ENCODE measurements at places on chromosomes 1 and 21.
A peak's percentile ranks its signal among the peaks of the same experiment; 100 is the strongest.

GRCh38 chr1:19892129-19892528 is 9.9 kb downstream of the OTUD3 start:
- DNase-seq = no peak

GRCh38 chr1:228095161-228095560 is 8.0 kb downstream of the C1orf35 start:
- no peak for DNase-seq

DNA sequence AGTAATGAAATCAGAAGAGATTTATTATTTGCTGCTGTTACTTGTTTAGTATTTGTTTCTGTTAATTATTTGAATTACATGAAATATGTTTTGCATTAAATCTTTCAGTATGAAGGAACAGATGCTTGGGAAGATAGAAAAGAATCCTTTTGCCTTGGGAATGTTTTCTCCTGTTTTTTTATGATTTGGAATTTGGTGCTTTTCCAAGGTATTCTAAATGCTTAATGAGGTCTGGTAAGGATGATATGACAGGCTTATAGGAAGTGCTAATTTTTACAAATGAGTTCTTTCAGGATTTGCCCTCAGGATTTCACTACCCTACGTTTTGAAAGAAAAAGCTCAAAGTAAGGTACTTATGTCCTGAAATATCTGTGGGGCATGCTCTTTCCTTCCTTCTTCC is 25.6 kb upstream of the ST6GALNAC3 start:
- no peak for DNase-seq

- no peak for DNase-seq
Measured at GRCh38 chr21:42819861-42820615, 59.3 kb downstream of the WDR4 start.

DNA sequence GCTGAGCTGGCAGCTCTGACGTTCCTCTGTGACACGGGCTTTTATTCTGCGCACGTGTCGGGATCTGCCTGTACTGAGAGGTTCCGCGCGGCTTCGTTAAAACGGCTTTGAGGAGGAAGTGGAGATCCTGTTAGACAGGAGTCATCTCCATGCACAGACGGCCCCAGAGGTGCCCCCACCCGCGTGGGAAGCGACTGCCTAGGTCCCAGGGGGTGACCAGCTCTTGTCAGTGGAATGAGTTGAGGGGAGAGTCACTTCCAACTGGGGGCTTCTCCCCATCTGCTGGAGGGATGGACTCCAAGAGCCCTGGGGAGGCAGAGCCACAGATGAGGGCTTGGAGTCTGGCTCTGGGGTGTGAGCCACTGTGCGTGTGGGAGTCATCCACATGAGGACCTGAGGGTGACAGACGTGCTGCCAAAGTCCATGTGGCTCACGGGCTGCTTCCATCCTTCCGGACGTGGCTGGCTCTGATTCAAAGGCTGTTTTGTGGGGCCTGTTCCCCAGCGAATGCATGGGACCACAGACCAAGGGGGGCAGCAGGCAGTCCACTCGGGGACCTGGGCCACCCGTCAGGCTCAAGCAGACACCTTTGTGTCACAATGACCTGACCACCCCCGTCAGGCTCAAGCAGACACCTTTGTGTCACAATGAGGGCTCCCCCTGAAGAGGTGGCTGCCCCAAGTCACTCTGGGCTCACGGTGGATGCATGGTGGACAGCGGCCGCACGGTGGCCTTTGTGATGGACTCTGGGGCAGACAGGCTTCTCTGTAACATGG is 26.8 kb downstream of the PTTG1IP start:
- no peak for DNase-seq

DNA sequence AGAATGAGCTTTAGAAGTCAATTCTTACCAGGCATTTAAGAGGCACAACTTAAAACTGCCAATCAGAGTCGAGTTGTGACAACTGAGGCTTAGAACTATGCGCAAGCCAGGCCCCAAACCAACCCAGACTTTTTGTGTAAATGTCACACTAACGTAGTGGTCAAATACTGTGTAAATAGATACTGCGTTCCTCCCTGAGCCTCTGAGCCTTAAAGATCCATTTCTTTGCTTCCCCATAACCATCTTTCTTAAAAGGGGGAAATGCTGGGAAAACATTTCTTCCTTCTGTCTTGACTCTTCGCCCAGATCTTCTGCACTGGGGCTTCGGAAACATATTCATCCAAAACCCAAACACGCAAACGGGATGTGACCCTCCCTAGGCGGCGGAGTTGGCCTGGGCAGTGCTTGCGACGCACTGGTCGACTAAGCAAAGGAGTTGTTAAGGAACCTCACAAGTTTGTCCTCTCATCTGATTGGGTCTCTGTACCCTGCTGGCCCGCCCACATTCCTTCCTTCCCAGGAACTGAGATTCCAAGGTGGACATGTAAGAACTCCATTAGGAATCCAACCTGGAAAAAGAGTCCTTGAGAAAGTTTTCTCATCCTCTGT is 2.6 kb downstream of the ADAMTS5 start:
- DNase-seq = no peak

- no peak for DNase-seq
Measured at GRCh38 chr1:37677143-37677439, 15.2 kb upstream of the CDCA8 start.

DNA sequence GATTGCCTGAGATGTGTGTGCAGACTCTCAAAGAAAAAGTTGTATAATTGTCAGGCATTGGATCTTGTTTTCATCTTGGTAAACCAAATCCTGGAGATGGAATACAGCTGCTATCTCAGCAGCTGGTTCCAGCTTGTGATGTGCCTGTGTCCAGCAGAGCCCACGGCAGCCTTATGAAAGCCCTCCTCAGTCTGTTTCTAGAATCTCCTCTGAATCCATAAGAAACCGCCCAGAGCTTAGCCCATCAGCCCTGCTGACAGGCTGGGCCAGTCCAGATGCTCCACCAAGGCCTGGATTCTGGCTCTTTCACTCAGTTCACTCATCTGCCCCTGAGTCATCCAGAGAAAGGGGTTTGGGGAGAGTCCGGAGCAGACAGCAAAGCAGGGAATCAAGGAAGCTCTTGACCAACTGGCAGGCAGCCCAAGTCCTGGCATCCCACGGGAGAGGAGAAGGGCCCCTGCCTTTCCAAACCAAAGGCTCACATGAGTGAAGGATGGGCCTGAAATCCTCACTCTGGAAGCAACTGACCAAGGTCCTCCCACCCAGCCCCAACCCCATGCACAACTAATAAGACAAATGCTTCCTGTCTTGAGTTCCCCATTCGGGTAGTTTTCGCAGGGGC is 45.7 kb downstream of the NAV1 start:
- no peak for DNase-seq

GRCh38 chr1:200973937-200974657 is 49.4 kb downstream of the KIF21B start:
- no peak for DNase-seq

DNA sequence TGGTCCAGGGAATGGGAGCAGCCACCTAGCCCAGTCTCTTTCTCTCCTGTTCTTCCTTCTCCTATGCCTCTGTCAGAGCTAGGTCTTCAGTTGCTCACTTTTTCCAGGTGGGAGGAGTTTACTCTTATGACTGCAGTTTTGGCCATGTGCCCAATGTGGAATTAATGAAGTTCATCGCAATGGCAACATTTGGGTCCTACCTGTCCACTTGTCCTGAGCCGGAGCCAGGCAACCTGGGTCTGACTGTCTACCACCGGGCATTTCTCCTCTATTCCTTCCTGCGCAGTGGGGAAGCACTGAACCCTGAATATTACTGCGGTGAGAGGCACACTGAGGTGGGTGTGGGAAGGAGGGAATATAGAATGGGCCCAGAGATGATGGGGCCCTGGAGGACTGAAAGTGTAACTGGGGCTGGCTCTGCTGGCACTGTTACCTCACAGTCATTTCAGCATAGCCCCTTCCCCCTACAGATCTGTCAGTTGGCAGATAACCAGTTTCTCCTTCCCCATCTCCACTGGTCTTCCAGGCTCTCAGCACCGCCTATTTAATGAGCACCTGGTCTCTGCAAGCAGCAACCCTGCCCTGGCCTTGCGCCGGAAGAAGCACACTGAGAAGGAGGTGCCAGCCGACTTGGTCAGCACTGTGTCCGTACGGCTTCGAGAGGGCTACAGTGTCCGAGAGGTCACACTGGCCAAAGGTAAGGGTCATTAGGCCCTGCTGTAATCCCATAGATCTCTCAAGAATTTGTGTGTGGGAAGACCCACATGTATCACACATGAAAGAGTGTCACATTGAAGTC is 30.1 kb downstream of the SZT2 start:
- no peak for DNase-seq

GRCh38 chr1:70044832-70045231 is 160.5 kb downstream of the LRRC40 start:
- DNase-seq = no peak

DNA sequence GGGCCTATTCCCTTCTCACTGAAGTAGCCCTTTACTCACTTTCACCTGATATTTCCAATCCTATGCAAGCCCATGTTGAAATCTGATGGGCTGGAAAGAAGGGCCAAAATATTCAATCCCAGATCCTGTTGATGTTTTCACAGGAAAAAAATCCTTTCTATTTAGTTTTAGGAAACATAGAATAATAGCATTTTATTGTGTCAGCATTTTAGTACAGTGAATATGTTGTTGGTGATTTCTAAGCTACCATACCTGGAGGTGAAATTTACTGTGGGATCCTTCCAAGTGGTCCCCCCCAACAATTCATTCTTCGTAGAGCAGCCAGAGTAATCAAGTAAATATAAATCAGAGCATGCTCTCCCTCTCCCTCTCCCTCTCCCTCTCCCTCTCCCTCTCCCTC is 3.4 kb upstream of the UBE2U start:
- DNase-seq = no peak

DNA sequence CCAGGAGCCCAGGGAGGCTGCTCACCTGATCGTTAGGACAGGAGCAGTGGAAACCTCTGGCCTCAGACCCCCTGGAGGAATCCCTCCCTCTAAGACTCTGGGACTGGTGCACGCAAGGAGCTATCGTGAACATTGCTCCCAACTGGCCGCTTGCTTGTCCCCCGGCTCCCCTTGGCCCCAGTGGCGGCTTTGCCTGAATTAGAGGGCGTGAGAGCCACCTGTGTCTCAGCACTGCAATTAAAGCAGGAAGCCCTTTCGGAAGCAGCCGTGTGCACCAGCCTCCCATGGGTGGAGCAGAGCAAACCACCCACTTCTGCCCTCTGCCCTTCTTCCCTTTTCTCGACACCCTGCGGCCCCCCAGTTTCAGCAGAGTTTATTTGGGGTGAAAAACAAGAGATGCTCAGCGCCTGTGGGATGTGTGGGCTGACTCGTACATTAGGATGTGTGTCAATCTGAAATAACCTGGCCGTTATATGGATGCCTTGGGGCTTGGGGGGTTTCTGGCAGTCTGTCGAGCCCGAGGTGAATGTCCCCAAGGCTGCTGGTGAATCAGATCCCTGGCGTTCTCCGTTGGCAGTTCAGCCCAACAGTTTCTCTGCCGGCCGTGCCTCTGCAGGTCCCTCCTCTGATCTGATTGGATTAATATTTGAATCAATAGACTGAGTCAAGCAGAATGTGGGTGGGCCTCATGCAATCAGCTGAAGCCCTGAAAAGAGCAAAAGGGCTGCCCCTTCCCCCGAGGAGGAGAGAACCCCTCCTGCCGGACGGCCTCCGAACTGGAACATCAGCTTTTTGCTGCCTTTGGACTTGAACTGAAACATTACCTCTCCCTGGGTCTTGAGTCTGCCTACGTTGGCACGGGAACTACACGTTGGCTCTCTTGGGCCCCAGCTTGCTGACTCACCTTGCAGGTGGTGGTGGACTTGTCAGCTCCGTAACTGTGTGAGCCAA is 7.3 kb upstream of the UMODL1 start:
- no peak for DNase-seq

GRCh38 chr1:230860617-230861384 is 7.5 kb downstream of the C1orf198 start:
- no peak for DNase-seq

GRCh38 chr1:66852870-66853269 is 51.8 kb upstream of the INSL5 start:
- no peak for DNase-seq

- DNase-seq = peak; percentile 98
Measured at GRCh38 chr1:225830841-225831240, 20.9 kb downstream of the EPHX1 start.

DNA sequence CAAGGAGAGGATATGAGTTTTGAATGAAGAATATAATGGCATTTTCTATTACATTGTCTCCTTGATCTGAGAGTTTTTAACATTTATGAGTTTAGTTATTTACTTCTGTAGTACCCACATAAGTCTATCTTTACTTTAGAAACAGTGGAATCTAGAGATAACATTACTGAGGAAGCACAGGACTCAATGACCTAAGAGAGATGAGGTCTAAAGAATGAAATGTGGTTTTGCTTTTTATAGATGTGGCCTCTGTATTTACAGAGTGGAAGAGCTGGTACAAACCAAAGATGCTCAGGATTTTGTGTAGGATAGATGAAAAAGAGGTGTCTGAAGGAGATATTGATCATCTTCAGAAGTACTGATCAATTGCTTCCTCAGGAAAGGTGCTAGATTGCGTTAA is 177.3 kb downstream of the KCTD3 start:
- DNase-seq = no peak

- DNase-seq = no peak
Measured at GRCh38 chr21:31203431-31204054, 140.5 kb downstream of the TIAM1 start.

GRCh38 chr21:41631564-41632461 is 123.9 kb upstream of the TMPRSS2 start:
- DNase-seq = no peak

GRCh38 chr21:14991957-14992356 is 72.8 kb downstream of the NRIP1 start:
- DNase-seq = no peak

- DNase-seq = no peak
Measured at GRCh38 chr1:114011796-114012195, 32.5 kb downstream of the OLFML3 start.

DNA sequence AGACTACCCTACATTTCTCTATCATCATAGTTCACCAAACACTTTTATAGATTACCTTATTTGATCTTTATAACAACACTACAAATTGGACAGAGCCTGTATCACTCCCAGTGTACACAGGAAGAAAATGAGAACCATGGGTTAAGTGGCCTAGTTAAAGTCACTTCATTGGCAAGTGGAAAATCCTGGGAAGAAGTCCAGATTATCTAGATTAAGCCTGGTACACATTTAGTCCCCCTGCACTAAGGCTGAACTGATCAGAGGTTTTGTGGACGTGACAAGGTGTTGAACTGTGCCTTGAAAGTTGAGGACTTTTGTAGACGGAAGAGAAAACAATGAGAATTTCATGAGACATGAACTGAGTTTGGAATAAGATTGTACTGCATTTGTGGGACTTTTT is 7.5 kb upstream of the USH2A start:
- DNase-seq = no peak

DNA sequence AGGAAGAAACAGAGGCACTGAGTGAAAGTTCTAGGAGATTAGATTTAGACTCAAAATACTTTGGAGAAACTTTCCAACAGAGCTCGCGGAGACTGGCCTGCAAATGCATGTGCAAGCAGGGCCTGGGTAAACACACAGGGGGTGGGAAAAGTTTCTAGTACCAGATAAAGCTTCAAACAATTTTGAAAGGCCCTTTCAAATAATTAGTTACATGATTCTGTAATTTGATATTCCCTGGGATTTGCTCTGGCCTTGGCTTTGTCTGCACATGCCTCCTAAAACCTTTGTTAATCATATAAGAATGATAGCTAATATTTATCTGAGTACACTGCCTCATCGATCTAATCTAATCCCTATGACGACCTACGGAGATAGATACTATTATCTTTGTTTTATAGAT is 31.3 kb downstream of the VTCN1 start:
- DNase-seq = no peak

GRCh38 chr1:202957733-202958543 is at the start of gene ADIPOR1:
Gene ADIPOR1 (minus strand): TSS chr1:202958312. CDS start chr1:202951070, 7,242 bp downstream.
- DNase-seq = peak; percentile 67

All from NCI-H2081 treated with DMSO at 0.1 percent for 48 hours (cell line).